ENCODE measurements at places on chromosomes 3 and 15. TPM values are rescaled to one million over a fixed set of nuclear protein-coding genes. Genes with fewer than 3 reads are reported as not detected.

DNA sequence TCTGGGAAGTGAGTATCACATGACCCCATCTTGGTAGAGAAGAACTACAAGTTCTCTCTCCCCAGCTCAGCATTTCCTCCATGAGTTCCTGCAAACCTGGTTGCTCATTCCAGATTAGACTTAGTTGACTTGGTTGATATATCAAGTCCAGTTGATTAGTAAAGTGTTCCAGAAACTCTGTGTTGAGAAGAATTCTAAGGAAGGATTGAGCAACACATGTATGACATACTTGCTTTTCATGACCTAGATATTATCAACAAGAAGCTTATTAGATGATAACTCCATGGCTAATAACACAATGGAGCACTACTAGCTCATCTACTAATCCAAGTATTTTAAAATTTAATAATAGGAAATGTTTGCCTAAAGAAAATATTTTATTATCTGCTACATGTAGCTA, 6.4 kb upstream of the EID1 start:
- no peak for DNase-seq

- DNase-seq, result no peak
These were observed 3.2 kb upstream of the KY start for GRCh38 chr3:134654031-134654430.

DNA sequence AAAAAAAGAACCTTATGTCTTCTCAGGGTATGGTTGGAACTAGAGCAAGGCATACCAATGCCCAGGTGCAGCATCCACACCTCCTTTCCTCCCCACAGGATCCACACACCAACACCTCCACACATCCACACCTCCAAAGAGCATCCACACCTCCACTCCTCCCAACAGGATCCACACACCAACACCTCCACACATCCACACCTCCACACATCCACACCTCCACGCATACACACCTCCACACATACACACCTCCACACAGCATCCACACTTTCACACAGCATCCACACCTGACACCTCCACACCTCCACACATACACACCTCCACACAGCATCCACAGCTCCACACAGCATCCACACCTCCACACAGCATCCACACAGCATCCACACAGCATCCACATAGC, 5.3 kb downstream of the MESP1 start:
- DNase-seq, result no peak

- no peak for DNase-seq
These were observed 17.0 kb upstream of the RPN1 start for GRCh38 chr3:128667641-128668040.

DNA sequence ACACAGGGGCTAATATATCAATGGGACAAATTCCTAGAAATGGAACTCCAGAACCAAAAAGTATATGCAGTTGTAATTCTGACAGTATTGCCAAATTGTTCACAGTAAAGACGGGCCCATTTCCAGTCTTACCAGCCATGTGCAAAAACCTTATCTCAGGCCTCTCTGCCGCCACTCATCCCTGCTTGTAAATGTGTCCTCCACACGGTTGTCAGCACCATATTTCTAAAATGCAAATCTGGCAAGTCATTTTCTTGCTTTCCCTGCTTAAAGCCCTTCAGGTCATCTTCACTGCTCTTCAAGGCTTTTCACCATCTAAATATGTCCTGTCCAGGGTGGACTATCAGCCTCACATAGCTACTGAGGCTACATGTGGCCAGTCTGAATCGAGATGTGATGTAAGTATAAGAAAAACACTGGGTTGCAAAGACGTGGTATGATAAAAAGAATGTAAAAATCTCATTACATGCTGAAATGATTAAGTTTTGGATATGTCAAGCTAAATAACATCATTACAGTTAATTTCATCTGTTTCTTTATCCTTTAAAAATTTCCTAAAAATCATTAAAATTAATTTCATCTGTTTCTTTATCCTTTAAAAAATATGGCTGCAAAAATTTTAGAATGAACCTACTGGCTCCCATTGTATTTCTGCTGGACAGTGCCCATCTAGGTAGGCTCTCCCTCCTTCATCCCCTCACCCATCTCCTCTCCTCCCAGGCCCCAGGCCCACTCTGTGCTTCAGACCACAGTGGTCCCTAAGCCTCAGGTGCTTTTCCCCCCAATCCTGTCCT, 980 bp downstream of the PARP9 start:
- no peak for DNase-seq

DNA sequence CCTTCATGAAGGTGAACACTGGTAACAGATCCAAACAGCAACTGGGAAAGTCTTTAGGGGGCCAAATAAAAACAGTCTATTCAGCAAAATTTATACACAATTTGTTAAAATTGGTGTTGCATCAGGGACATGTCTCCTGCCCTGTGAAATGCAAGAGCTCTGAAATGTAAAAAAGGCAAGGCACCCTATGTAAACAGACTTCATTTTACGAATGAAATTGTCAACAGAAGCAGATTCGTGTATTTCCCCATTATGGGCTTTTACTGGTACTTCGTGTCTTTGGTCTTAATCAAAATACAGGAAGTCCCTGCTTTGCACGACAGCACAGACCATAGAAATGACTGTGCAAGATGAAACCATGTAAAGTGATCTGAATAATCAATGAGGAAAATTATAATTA, 127.3 kb upstream of the THBS1 start:
- DNase-seq, result peak; percentile 7

- DNase-seq, result no peak
These were observed 37.2 kb downstream of the AP4E1 start for GRCh38 chr15:50945725-50946124.

DNA sequence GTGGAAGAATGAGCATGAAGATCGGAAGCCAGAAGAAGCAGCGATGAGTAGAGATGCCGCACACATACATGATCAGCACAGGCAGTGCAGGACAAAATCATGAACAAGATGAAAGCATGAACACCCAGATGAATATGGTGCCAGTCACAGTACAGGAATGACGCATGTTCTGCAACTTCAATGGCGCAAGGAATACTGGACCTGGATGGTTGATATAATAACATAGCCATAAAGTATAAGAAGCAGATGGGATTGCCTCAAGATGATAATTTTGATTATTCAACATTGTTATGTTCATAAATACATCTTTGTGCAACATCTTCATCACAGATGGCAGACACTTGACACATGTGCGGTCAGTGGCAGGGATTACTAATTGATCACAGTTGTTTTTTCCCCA, 59.7 kb upstream of the SLCO3A1 start:
- DNase-seq, result no peak

GRCh38 chr3:189685291-189685690, 54.1 kb downstream of the TP63 start:
- DNase-seq, result no peak

- DNase-seq, result no peak
These were observed 112.6 kb downstream of the GABRB3 start for GRCh38 chr15:26660241-26660640.

DNA sequence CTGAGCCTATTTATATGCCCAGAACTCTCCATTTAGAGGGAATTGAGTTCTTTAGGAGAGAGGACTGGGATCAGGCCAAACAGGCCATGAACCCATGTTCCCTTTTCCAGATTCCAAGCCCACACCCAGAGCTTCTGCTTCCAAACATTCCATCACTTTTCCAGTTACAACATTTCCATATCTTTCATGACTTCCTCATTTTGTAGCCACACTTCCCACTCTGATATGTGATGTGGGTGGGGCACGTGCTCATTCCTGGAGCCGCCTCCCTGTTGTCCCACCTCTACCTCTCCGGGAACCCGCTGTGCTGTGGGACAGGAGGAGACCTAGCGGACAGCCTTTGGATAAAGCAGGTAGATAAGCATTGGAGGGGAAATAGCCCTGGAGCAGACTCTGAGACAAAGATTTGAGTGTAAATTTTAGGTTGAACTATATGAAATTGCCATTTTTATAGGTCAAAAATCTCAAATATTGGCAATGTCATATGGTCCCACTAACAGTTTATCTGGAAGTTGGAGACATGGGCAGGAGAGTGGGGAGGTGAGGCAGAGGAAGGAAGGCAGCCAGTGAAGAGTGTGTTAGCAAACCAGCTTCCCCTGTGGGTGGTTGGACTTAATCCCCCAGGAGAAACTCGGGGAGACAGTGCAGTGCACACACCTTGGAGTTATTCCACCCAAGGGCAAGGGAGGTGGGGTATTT, 31.8 kb downstream of the CYP8B1 start:
- DNase-seq, result no peak

DNA sequence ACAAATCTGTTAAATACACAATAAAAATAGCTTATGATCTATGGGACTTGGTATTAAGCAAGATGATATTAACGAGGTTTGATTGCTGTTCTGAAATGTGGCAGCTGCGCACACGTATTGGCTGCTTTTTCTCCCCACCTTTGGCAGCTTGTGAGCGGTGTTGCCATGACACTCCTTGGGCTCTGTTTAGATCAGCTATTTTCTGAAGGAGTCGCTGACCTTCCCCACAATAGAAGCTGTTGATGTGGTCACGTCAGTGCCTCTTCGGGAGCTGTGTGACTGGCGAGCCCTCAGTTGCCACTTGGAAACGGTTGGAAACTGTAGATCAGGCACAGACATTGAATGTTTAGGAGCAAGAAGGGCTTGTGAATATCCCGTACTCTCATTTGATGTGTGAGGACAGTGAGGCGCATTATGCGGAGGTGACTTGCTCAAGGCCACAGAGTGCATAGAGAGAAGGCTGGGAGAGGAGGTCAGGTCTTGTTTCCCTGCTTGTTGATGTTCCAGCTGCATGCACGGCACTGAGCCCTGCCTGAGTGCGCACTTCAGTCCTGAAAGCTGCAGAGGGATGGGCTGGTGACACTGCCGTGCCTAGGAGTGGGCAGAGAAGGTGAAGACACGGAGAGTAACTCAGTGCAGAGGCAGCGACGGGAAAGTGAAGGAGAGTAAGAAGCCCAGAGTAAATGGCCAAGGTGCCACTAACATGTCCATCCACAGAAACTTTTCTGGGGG, 198.4 kb downstream of the LPP start:
- DNase-seq, result no peak

DNA sequence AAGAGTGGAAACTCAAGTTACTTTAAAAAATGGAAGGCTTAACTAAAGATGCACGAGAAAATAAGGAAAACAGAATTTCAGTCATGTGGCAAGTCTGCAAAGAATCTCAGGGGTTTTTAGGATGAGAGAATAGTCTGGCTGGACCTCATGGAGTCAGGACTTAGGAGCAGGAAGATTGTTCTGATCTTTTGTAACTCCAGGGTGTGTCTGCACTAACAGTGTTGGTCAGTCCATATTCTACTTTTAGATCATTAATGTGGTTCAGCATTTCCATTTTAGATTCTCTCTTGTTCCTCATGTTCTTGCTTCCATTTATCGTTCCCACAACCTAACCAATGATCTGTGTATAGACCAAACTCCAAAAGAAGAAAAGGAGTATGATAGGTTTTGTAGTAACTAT, 15.3 kb downstream of the TMEM108 start:
- DNase-seq, result no peak

GRCh38 chr15:44883199-44883877, 73.1 kb upstream of the TERB2 start:
- DNase-seq, result no peak

- DNase-seq, result no peak
These were observed 48.0 kb upstream of the UTS2B start for GRCh38 chr3:191378142-191378812.

- DNase-seq, result no peak
These were observed 90.0 kb upstream of the RPL32 start for GRCh38 chr3:12931273-12931905.

- no peak for DNase-seq
These were observed 16.5 kb upstream of the PLOD2 start for GRCh38 chr3:146177519-146177918.

- no peak for DNase-seq
These were observed 31.6 kb downstream of the TIPARP start for GRCh38 chr3:156705761-156706616.

- DNase-seq, result no peak
These were observed 32.7 kb downstream of the RBM6 start for GRCh38 chr3:49972656-49973055.

DNA sequence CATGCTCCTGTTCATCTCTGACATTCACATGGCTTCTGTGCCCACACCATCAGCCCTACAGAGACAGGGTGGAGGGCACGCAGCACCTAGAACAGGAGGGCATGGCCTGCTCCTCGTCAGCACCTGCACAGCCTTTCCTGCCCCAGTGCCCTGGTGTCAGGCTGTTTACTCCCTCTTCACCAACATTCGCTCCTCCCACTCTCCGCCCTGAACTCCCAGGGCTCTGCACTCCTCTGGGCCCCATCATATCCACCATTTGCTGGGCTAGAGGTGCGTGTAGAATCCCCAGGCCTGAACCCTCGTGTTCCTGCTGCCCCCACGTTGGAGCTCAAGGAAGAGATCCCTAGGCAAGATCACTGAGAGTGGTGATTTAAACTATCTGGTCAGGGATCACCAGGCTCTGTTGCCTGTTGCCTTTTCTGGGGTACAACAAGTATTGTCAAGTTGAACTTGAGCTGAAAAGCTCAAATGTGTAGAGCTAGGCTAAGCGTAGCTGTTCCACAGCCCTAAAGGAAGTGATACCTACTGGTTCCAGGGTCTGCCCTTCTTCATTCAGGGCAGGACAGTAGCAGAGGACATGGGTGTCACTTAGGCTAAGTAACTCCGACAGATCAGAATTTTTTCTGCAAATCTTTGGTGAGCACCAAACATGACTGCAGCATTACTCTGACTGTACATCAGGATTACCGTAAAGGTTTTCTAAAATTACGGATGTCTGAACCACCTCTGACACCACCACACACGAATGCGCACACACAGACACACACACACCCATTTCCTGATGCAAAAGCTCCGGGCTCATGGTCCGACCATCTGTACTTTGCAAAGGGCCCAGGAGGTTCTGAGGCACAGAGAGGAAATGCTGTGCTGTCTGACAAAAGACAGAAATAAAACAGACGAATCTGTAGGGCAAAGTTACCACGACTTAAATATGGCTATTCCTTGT, 43.7 kb upstream of the GNB5 start:
- DNase-seq, result peak; percentile 63

DNA sequence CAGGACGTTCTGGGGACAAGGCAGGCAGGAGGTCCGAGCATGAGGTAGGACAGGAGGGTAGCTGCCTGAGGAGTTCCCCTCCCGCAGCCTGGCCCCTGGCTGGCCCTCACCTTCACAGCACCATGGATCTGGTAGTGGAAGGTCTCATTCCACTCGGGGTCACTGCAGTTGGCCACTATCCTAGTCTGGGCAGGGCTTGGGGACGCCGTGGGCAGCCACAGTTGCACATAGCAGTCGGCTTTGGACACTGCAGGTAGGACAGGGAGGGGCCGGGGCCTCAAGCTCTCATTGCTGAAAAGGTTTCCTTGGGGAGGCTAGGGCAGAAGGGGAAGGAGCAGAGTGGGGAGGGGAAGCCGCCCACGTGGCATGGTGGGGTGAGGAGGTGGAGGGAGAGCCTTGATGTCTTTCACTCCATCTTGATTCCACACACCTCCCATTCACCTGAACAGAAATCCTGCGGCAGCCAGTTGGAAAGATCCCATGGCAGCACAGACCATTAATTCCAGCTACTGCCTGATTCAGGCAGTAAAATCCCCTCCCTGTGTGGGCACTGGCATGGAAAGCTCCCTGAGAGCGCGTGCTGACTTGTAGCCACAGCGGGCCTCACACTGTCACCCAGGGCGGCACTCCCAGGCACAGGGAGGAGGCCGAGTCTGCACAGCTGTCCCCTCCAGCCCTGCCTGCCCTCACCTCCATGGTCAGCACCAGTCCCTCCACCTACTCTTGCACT, 2.1 kb downstream of the PLA2G4F start:
- DNase-seq, result no peak

The ACAN gene
- not detected for total RNA-seq

The TMEM207 gene
- not detected for total RNA-seq

The KY gene
- not detected for total RNA-seq

The NPAP1 gene
- not detected for total RNA-seq

The KCNMB3 gene
- total RNA-seq, result 0.33 TPM

The NMNAT3 gene
- total RNA-seq, result 5.9 TPM

The GRAMD2A gene
- total RNA-seq, result 0.11 TPM

Data from activated CD4-positive, alpha-beta T cell treated with anti-CD3 and anti-CD28 coated beads for 36 hours (primary cell).